Type B pancreatic cell (in vitro differentiated cells): ENCODE measurements at places on chromosomes 16 and 17. TPM values are rescaled to one million over a fixed set of nuclear protein-coding genes. Genes with fewer than 3 reads are reported as not detected.

- H3K27ac ChIP-seq, result no peak overlapping the region
- H3K4me3 ChIP-seq, result no peak overlapping the region
- no peaks in the 10 kb centered on the region for H3K4me1 ChIP-seq
- no peaks in the 10 kb centered on the region for H3K36me3 ChIP-seq
- H3K27me3 ChIP-seq, result peaks cover 16% of the 10 kb centered on the region
- no peak for DNase-seq
These were observed 31.8 kb downstream of the C16orf82 start for GRCh38 chr16:27098366-27099049.

The CCDC40 gene
- 8.5 and 29.6 TPM in 2 replicates for total RNA-seq

DNA sequence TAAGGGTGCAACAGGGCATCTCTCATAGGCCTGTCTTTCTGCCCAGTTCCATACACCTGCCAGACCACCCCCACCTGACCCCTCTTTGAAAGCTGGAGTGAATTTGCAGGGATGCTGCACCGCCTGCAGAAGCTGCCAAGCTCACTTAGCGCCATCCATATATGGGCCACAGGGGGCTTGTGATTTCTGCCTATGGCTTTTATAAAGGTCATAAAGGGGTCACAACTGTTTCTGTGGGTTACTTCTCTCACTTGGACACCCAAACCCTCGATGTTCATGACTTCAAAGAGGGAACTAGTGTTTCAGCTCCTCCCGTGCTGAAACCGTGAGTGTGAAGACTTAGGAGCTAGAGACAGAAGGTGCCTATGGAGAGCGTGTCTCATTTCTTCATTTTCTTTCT, 23.9 kb upstream of the MEAK7 start:
- no peak for DNase-seq
- H3K36me3 ChIP-seq, result peaks cover 10% of the 10 kb centered on the region
- H3K4me3 ChIP-seq, result no peak overlapping the region
- H3K27me3 ChIP-seq, result no peaks in the 10 kb centered on the region
- no peak overlapping the region for H3K27ac ChIP-seq
- peaks cover 42% of the 10 kb centered on the region for H3K4me1 ChIP-seq

DNA sequence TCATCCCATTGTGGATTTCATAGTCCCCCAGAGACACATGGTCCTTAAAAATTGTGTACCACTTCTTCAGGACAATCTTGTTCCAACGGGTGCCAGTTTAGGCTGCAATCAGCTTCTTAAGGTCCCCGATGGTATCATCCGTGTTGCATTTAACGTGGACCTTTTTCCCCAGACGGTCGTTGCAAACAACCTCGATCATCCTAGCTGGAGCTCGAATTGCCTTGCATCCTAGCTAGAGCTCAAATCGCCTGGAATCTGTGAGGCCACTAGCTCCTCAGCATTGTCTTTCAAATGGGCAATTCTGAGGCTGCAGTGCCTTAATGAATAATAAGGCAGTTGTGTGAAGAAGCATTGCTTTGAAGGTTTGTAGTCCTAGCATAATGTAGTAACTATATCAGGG, 37.7 kb upstream of the RHBDL3 start:
- peaks cover 13% of the 10 kb centered on the region for H3K4me1 ChIP-seq
- H3K4me3 ChIP-seq, result no peak overlapping the region
- no peaks in the 10 kb centered on the region for H3K36me3 ChIP-seq
- H3K27me3 ChIP-seq, result no peaks in the 10 kb centered on the region

GRCh38 chr17:57675427-57676387, 69.4 kb downstream of the CCDC182 start:
- peak; percentile 65 for DNase-seq
- H3K4me1 ChIP-seq, result peaks cover 24% of the 10 kb centered on the region
- no peaks in the 10 kb centered on the region for H3K27me3 ChIP-seq
- H3K27ac ChIP-seq, result no peak overlapping the region
- H3K4me3 ChIP-seq, result no peak overlapping the region

GRCh38 chr16:81797443-81797842, 18.4 kb downstream of the PLCG2 start:
- no peaks in the 10 kb centered on the region for H3K27me3 ChIP-seq
- no peaks in the 10 kb centered on the region for H3K36me3 ChIP-seq
- peaks cover 3% of the 10 kb centered on the region for H3K4me1 ChIP-seq

DNA sequence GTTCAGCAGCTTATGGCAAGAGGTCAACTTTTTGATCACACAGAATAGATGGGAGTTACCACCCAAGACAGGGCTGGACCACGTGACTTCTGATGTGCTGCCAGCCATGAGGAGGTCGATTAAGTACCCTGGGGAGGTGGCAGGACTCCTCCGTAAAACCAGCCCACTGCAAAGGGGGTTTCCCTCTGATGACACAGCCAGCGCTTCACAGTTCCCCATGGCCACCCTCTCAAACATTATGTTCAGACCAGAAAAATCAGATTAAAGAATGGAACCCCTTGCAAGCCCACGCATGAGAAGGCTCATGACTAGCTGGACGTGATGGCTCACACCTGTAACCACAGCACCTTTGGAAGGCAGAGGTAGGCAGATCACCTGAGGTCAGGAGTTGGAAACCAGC, 222.9 kb downstream of the CPPED1 start:
- H3K4me1 ChIP-seq, result no peaks in the 10 kb centered on the region
- H3K27ac ChIP-seq, result no peak overlapping the region
- no peak overlapping the region for H3K4me3 ChIP-seq
- H3K27me3 ChIP-seq, result no peaks in the 10 kb centered on the region

- H3K4me3 ChIP-seq, result peak overlapping the region; percentile 48
- H3K27ac ChIP-seq, result peak overlapping the region; percentile 50
- no peaks in the 10 kb centered on the region for H3K27me3 ChIP-seq
- no peak for DNase-seq
These were observed 246.9 kb upstream of the GSE1 start for GRCh38 chr16:85366031-85366763.

GRCh38 chr17:66786107-66786506, 48.8 kb upstream of the CACNG5 start:
- H3K27me3 ChIP-seq, result no peaks in the 10 kb centered on the region
- H3K4me1 ChIP-seq, result peaks cover 5% of the 10 kb centered on the region
- no peaks in the 10 kb centered on the region for H3K36me3 ChIP-seq
- H3K4me3 ChIP-seq, result no peak overlapping the region
- no peak overlapping the region for H3K27ac ChIP-seq

- H3K36me3 ChIP-seq, result no peaks in the 10 kb centered on the region
- no peak overlapping the region for H3K4me3 ChIP-seq
- no peaks in the 10 kb centered on the region for H3K4me1 ChIP-seq
- DNase-seq, result no peak
These were observed 118.1 kb downstream of the OR1D5 start for GRCh38 chr17:2945299-2945698.

DNA sequence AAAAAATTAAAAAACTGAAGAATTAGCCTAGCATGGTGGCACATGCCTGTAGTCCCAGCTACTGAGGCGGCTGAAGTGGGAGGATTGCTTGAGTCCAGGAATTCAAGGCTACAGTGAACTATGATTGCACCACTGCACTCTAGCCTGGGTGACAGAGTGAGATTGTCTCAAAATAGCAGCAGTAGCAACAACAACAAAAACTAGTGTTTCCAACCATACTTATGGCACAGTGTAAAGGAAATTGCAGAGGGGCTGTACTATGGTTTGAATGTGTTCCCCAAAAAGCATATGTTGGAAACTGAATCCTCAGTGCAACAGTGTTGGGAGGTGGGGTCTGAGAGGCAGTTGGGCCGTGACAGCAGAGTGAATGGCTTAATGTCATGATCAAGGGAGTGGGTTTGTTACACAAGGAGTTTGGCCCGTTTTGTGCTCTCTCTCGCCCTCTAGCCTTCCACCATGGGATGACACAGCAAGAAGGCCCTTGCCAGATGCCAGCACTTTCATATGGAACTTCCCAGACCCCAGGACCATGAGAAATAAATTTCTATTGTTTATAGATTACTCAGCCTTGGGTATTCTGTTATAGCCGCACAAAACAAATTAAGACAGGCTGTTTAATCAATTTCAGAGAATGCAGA, 70.0 kb downstream of the PGS1 start:
- H3K4me3 ChIP-seq, result no peak overlapping the region
- no peaks in the 10 kb centered on the region for H3K36me3 ChIP-seq
- DNase-seq, result no peak
- H3K27ac ChIP-seq, result no peak overlapping the region
- H3K27me3 ChIP-seq, result no peaks in the 10 kb centered on the region
- no peaks in the 10 kb centered on the region for H3K4me1 ChIP-seq

GRCh38 chr17:21462237-21462636, 86.1 kb downstream of the KCNJ12 start:
- H3K4me1 ChIP-seq, result peaks cover 19% of the 10 kb centered on the region
- peaks cover 81% of the 10 kb centered on the region for H3K27me3 ChIP-seq
- DNase-seq, result no peak
- no peak overlapping the region for H3K4me3 ChIP-seq
